ENCODE measurements at places on chromosomes 3 and 15.

- no peaks in the 10 kb centered on the region for H3K36me3 ChIP-seq
- no peak overlapping the region for H3K27ac ChIP-seq
- H3K27me3 ChIP-seq: no peaks in the 10 kb centered on the region
- H3K4me3 ChIP-seq: no peak overlapping the region
- no peaks in the 10 kb centered on the region for H3K4me1 ChIP-seq
- no peak for DNase-seq
These were observed 73.4 kb downstream of the FAM174B start for GRCh38 chr15:92582206-92582605.

- no peak for DNase-seq
- H3K27me3 ChIP-seq: no peaks in the 10 kb centered on the region
- H3K36me3 ChIP-seq: no peaks in the 10 kb centered on the region
- no peaks in the 10 kb centered on the region for H3K4me1 ChIP-seq
- H3K4me3 ChIP-seq: no peak overlapping the region
- H3K27ac ChIP-seq: no peak overlapping the region
These were observed 68.8 kb upstream of the AGBL1 start for GRCh38 chr15:86010891-86011290.

GRCh38 chr15:69731081-69731330 is 278.4 kb downstream of the RPLP1 start:
- DNase-seq: no peak
- H3K4me3 ChIP-seq: no peak overlapping the region
- no peak overlapping the region for H3K27ac ChIP-seq
- H3K27me3 ChIP-seq: peaks cover 1% of the 10 kb centered on the region
- H3K36me3 ChIP-seq: no peaks in the 10 kb centered on the region

- H3K27me3 ChIP-seq: no peaks in the 10 kb centered on the region
- no peak overlapping the region for H3K4me3 ChIP-seq
- peak overlapping the region; percentile 42 for H3K27ac ChIP-seq
These were observed 7.4 kb upstream of the LRRFIP2 start for GRCh38 chr3:37181756-37182155.

DNA sequence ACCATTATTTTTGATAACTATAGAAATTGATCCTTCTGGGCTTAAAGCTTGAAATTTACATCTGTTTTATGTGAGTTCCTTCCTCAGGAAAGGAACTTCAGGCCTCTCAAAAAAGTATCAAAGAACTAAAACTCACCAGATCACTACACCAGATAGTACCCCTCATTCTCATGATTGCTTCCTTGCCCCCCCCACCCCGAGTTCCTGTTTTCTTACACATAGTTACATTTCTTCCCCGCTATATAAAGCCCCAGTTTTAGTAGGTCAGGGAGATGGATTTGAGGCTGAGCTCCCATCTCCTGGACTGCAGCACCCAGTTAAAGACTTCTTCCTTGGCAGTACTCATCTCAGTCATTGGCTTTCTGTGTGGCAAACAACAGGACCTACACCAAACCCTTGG is 80.3 kb upstream of the HRH1 start:
- H3K36me3 ChIP-seq: no peaks in the 10 kb centered on the region
- no peak overlapping the region for H3K27ac ChIP-seq
- no peaks in the 10 kb centered on the region for H3K4me1 ChIP-seq
- DNase-seq: no peak

DNA sequence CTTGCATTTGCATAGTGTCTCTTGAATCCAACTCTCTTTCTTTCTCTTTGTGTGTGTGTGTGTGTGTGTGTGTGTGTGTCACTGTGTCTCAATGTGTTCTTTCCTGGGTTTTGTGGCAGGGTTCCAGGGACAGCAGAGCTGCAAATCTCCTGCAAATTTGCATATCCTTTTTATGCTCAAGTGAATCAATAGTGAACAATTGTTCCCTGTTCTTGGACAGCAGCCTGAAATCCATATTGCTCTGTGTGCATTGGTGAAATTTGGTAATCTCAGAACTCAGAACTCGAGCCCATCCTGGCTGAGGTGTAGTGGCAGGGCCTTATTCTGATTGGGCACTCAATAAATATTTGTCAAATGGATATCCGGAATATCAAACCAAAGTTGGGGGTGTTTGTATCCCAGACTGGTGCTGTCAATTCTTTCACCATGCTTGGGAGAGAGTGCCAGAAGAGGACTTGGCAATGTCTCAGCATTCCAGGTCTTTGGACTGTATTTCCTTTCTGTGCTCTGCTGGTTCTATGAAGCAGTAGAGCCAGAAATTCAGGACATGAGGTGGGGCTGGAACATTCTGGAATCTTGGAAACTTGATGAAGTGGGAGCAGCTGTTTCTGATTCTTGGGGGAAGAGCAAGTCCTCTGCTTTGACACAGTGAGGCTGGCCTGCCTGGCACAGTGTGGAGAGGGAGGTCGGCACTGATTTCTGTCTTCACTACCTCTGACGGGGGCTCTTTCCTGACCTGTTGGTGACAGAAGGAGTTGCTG is 380.6 kb upstream of the C2CD4B start:
- peaks cover 36% of the 10 kb centered on the region for H3K4me1 ChIP-seq
- peak overlapping the region; percentile 78 for H3K27ac ChIP-seq
- peak; percentile 74 for DNase-seq
- H3K4me3 ChIP-seq: peak overlapping the region; percentile 47
- no peaks in the 10 kb centered on the region for H3K36me3 ChIP-seq

GRCh38 chr3:178504128-178504527 is 32.1 kb upstream of the KCNMB2 start:
- H3K27me3 ChIP-seq: no peaks in the 10 kb centered on the region
- H3K4me3 ChIP-seq: no peak overlapping the region
- no peak overlapping the region for H3K27ac ChIP-seq
- no peaks in the 10 kb centered on the region for H3K4me1 ChIP-seq
- DNase-seq: no peak
- H3K36me3 ChIP-seq: no peaks in the 10 kb centered on the region

- no peak overlapping the region for H3K4me3 ChIP-seq
- DNase-seq: no peak
- H3K27ac ChIP-seq: no peak overlapping the region
- no peaks in the 10 kb centered on the region for H3K27me3 ChIP-seq
- H3K4me1 ChIP-seq: no peaks in the 10 kb centered on the region
- H3K36me3 ChIP-seq: no peaks in the 10 kb centered on the region
These were observed 727.8 kb downstream of the NLGN1 start for GRCh38 chr3:174125267-174125824.

DNA sequence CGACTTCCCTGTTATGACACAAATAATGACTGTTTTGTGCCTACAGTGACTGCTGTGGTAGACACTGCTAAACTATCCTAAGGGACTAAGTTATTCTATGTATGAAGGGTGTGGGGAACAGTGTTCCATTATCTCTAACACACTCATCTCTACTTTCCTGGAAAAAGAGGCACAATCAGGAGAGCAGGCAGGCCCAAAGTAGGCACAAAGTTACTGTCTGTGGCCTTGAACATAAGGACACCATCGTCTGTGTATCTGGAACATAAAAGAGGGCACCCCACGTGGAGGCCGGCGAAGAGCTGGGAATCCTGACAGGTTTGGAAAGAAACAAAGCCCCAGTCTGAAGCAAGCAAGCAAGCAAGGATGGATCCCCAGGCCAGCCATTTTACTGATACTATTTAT is 1.5 kb downstream of the ABCC5 start:
- H3K4me3 ChIP-seq: peak overlapping the region; percentile 96
- H3K36me3 ChIP-seq: peaks cover 30% of the 10 kb centered on the region
- peak overlapping the region; percentile 89 for H3K27ac ChIP-seq
- H3K27me3 ChIP-seq: no peaks in the 10 kb centered on the region

DNA sequence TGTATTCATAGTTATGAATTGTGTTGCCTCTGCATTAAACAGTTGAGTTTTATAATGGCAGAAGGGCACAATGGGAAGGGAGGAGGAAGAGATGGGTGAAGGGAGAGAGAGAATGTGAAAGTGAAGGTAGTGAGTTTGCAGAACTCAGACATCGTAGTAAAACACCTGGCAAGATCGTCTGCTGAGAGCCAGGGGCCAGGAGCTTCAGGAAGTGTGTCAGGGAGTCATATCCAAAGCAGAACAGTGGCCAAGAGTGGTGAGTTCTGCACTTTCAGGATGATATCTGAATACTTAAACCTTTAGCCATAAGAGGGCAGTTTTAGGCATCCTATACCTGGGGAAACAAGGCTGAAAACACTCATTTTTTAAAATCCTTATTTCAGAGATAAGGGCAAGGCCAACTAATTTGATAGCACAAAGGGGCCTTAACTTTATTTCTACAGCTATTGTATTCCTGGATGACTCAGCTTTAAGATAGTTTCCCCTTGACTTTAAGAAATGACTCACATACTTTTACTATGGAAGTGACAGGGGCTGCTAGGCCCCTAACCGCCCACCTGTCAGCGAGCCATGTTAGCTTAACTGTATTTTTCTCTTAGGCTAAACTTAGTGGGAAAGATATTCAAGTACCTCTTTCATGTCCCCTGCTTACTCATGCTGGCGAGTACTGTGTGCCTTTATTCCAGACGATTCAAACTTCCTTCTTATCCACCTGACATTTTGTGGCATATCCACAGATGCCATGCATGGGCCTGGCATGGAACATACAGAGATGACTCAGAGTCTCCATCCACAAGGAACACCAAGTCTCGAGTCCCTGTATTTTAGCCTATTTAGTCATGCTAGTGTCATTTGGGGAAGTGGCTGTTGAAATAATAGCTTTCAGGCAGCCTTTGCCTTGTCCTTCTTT is 53.9 kb downstream of the RLBP1 start:
- H3K27ac ChIP-seq: peak overlapping the region; percentile 84
- peaks cover 2% of the 10 kb centered on the region for H3K36me3 ChIP-seq
- no peaks in the 10 kb centered on the region for H3K27me3 ChIP-seq
- no peak overlapping the region for H3K4me3 ChIP-seq
- H3K4me1 ChIP-seq: peaks cover 58% of the 10 kb centered on the region
- peak; percentile 46 for DNase-seq

GRCh38 chr3:29280404-29281093 is at the start of gene RBMS3:
Gene RBMS3, plus strand, starts transcription at chr3:29281071.
- H3K36me3 ChIP-seq: no peaks in the 10 kb centered on the region
- peak; percentile 92 for DNase-seq
- H3K4me1 ChIP-seq: peaks cover 8% of the 10 kb centered on the region
- peak within 1 kb of the TSS; percentile 93 for H3K27ac ChIP-seq
- peak within 1 kb of the TSS; percentile 76 for H3K4me3 ChIP-seq

DNA sequence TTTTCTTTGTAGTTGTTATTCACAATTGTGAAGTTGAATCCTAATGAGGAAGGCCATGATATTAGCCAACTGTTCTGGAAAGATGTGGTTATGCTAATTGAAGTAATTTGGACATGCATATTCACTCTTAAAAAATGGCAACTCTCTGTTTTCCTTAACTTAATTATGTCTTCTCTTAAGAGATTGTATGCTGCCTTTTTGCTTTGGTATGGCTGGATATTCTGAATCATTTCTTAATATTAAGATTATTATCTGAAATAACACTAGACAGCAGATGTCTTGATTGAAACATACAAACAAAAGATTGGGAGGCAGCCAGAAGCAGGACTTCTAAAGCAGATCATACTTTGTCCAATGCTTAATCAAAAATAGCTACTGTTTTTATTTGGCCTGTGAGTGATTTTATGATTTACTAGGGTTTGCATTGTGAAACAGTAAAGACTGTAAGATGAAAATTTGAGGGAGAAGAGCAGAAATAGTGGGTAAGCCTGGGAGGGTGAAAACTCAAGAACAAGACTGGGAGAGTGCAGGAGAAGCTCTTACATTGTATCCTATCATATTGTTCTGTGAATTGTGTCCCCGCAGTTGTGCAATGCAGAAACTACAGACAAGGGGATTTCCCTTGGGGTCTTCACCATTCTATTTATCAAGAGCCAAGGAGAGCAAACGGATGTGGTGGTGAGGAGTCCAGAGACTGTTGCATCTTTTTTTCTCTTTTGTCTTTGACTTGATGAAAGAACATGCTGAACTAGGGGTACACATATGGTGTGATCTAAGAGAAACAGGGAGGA is 554.8 kb downstream of the TUSC7 start:
- H3K36me3 ChIP-seq: no peaks in the 10 kb centered on the region
- no peak overlapping the region for H3K27ac ChIP-seq
- H3K4me1 ChIP-seq: no peaks in the 10 kb centered on the region

DNA sequence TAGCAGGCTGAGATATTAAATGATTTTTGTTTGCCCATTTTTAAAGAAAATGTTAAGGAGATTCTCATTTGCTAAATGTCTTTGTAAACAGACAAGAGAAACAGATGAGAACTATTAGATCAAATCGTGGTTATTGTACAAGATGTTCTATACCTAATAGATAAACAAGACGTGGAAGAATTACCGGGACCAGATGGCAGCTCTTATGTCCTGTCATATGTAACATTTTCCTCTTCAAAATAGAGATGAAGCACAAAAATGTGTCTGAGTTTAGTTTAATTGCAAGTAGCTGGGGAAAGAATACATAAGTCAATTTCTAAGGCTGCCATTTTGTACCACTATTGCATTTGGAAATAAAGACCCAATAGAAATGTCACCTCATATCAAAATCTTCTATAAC is 553.7 kb downstream of the TUSC7 start:
- no peak overlapping the region for H3K27ac ChIP-seq
- no peak overlapping the region for H3K4me3 ChIP-seq

DNA sequence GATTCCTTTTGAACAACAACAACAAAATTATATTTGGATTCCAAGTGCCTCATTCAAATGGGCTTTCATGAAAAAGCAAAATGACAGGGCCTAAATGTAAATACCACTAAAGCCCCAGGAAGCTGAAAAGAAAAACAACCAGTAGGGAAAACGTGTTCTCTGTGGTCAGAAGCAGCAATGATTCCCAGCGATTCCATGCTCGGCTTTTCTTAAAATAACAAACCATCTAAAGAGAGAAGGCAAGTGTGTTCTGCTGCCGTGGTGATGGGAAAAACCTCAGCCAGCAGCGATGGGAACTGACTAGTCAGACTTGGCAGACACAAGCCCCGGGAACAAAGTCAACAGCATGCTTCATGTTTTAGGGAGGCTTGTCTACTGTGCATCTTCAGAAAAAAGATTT is 153.6 kb downstream of the TNIK start:
- peaks cover 26% of the 10 kb centered on the region for H3K4me1 ChIP-seq
- peak; percentile 56 for DNase-seq
- H3K4me3 ChIP-seq: peak overlapping the region; percentile 12

GRCh38 chr3:70740872-70741271 is 428.4 kb upstream of the MDFIC2 start:
- no peak overlapping the region for H3K27ac ChIP-seq
- H3K4me3 ChIP-seq: no peak overlapping the region
- no peaks in the 10 kb centered on the region for H3K4me1 ChIP-seq
- no peaks in the 10 kb centered on the region for H3K27me3 ChIP-seq
- no peaks in the 10 kb centered on the region for H3K36me3 ChIP-seq
- DNase-seq: no peak

- H3K36me3 ChIP-seq: no peaks in the 10 kb centered on the region
- no peaks in the 10 kb centered on the region for H3K27me3 ChIP-seq
- no peak for DNase-seq
- H3K4me1 ChIP-seq: no peaks in the 10 kb centered on the region
These were observed 597.7 kb downstream of the OTOL1 start for GRCh38 chr3:162094301-162094700.

- H3K27me3 ChIP-seq: no peaks in the 10 kb centered on the region
- no peak overlapping the region for H3K4me3 ChIP-seq
- DNase-seq: no peak
- H3K27ac ChIP-seq: no peak overlapping the region
- peaks cover 25% of the 10 kb centered on the region for H3K4me1 ChIP-seq
These were observed 224.8 kb upstream of the BHLHE40 start for GRCh38 chr3:4754180-4755086.

- H3K36me3 ChIP-seq: no peaks in the 10 kb centered on the region
- H3K4me3 ChIP-seq: peak overlapping the region; percentile 54
- H3K4me1 ChIP-seq: peaks cover 32% of the 10 kb centered on the region
- no peaks in the 10 kb centered on the region for H3K27me3 ChIP-seq
- DNase-seq: no peak
These were observed 35.5 kb downstream of the ESYT3 start for GRCh38 chr3:138469874-138470273.
